ENCODE measurements at places on chromosomes 12 and 14.

- no peak for DNase-seq
Measured at GRCh38 chr14:68934066-68934465, 45.0 kb downstream of the ACTN1 start.

GRCh38 chr14:23638414-23639047 lies 2.4 kb downstream of the DHRS2 start:
- DNase-seq, result no peak

DNA sequence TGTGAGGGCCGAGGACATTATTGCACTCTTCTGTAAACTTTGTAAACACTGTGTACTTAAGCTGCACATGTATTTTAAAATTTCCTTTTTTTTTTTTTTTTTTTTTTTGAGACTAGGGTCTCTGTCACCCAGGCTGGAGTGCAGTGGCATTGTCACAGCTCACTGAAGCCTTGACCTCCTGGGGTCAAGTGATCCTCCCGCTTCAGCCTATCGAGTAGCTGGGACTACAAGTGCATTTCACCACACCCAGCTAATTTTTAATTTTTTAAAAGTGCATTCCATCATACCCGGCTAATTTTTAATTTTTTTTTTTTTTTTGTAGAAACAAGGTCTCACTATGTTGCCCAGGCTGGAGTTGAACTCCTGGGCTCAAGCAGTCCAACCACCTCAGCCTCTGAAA lies 42.4 kb downstream of the RASSF8 start:
- no peak for DNase-seq

DNA sequence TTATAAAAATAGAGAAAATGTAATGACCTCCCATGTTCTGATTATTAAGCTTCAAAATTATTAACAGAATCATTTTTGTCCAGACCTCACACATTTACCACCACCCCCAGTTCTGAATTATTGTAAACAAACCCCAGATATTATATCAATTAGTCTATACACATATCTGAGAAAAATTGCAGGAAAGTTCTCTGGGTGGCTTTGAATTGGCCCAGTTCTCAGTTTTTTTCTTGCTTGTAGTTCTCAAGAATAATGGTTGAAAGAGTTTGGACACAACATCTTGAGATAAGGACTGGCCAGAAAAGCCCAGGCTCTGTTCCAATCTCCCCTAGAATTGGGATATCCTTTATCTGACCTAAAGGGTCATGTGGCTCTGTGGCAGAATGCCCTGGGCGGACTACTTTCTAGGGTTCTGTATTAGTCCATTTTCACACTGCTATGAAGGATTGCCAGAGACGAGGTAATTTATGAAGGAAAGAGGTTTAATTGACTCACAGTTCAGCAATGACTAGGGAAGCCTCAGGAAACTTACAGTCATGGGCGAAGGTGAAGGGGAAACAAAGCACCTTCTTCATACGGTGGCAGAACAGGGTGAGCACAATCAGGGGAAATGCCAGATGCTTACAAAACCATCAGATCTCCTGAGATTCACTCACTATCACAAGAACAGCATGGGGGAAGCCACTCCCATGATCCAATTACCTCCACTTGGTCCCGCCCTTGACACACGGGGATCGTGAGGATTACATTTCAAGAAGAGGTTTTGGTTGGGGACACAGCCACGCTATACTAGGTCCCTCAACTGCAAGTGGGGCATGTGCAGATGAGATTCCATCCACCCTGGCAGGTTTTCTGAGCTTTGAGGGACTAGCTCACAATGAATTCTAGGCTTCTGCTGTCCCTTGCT lies 1504.6 kb upstream of the FLRT2 start:
- DNase-seq, result no peak

GRCh38 chr14:28542040-28542439 lies 224.5 kb upstream of the FOXG1 start:
- DNase-seq, result peak; percentile 83

- DNase-seq, result no peak
Measured at GRCh38 chr12:103887738-103888137, 42.5 kb upstream of the HSP90B1 start.

DNA sequence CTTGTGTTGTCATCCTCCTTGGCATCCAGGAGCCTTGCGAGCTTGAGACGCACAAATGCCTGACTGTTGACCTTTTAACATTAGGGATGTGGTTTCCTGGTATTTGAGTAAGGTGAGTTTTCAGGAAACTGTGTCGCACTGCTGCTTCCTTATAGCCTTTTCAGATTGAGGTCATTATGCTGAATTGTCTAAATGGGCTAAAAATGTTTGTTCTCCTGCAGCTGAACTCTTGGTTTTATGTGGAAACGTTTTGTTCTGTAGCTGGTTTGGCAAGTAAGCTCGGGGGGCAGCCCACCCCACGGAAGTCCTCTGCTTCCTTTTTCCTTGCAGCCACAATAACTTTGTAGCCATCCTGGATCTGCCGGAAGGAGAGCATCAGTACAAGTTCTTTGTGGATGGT lies 5.7 kb downstream of the PRKAB1 start:
- DNase-seq, result no peak

DNA sequence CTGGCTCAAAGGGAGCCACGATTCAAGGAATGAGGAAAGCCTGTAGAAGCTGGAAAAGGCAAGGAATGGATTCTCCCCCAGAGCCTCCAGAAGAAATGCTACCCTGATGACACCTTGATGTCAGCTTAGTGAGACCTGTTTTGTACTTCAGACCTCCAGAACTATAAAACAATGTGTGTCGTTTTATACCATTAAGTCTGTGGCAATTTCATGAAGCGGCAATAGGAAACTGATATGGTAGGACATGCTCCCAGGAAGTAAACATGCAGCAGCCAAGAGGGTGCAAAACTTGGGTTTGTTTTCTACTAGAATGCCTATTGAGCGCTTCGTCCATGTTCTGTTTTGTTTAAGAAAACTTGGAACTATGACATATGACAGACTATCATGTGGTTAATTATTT lies 2.5 kb upstream of the APOBEC1 start:
- DNase-seq, result no peak

- DNase-seq, result no peak
Measured at GRCh38 chr14:100472094-100472455, 115.1 kb downstream of the BEGAIN start.

- DNase-seq, result peak; percentile 13
Measured at GRCh38 chr12:106234449-106234848, 13.4 kb downstream of the CKAP4 start.

DNA sequence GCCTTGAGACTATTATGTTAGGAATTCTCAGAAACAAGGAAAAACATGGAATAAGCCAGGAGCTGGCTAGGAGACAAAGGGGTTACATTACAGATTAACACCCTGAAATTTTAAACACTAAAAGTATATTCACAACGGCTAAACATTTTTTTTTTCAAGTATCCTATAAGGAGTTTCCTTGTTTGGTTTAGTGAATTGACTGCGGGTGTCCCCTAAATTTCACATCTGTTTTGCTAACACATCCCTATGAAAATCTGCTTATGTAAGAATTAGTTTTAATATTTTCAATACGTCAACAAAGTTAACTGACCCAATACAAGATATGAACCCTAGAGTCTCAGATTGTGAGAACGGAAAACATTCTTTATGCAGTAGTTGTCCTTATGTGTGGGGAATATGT lies 19.0 kb downstream of the TAOK3 start:
- no peak for DNase-seq

DNA sequence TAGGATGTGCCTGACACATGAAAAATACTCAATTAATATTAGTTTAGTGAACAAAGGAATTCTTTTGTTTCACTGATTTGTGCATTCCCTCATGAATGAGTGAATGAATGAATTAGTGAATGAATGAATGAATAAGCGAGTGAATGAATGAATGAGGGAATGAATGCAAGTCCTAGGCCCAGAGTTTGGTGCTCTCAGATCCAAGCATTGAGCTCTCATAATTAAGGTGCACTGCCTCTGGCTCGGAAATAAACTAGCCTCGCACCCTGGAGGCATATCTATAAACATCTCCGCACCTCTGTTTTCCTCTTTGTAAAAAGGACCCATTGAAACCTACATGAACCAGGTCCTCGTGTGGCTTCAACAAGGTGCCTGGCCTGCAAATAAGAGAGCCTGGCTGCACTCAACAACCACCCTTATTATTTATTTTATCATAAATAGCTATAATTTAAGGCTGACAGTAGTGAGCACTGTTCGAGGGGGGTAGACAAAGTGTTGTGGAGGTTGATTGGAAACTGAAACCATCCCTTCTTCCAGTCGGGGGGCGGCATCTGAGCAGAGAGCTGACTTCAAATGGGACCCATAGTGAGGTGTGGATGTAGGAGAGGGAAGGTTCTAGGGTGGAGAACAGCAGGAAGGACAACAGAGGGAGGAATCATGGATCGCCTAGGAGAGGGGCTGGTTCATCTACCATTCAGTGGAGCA lies 316.8 kb downstream of the BCL11B start:
- no peak for DNase-seq

DNA sequence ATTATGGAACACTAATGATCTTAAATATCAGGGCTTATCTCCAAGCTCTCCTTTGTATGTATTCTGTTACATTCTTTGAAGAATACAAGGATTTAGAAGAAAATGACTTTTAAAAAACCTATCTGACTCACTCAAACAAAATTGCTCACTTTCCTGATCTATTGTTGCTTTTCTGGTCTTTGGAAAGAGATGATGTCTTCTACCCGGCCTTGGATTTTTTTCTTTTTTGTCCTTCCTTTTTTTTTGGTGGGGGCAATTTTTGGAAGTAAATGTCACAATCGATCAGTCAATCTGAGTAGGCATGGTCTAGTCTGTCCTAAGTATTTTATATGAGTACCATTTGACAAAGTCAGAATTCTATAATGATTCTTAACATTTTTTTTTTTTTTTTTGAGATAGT lies 10.5 kb upstream of the CALM1 start:
- no peak for DNase-seq

DNA sequence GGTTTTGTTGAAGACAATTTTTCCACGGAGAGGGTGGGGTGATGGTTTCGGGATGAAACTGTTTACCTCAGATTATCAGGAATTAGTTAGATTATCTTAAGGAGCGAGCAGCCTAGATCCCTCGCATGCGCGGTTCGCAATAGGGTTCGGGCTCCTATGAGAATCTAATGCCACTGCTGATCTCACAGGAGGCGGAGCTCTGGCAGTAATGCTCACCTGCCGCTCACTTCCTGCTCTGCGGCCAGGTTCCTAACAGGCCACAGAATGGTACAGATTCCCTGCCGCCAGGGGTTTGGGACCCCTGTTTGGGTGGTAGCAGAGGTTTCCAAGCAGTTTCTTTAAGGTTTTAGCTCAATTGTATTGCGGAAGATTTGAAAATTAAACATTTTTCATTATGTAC lies 439.8 kb upstream of the OR4E1 start:
- no peak for DNase-seq

DNA sequence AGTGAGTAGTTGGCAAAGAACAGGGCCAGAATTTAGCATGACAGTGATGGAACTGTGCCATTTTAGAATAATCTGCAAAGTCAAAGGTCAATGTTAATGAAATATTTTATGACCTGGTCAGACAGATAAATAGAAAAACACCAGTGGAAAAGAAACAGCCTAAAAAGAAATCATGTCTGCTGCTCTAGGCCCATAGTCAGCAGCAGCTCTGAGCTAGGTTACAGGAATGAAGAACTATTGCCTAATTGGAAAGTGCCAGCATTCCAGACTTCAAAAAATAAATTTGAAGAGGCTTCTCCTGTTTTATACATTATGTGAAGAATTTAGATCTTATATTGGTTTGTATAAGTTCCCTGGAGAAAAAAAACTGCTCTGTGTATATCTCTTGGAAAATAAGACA lies 9.8 kb downstream of the NPC2 start:
- DNase-seq, result no peak

DNA sequence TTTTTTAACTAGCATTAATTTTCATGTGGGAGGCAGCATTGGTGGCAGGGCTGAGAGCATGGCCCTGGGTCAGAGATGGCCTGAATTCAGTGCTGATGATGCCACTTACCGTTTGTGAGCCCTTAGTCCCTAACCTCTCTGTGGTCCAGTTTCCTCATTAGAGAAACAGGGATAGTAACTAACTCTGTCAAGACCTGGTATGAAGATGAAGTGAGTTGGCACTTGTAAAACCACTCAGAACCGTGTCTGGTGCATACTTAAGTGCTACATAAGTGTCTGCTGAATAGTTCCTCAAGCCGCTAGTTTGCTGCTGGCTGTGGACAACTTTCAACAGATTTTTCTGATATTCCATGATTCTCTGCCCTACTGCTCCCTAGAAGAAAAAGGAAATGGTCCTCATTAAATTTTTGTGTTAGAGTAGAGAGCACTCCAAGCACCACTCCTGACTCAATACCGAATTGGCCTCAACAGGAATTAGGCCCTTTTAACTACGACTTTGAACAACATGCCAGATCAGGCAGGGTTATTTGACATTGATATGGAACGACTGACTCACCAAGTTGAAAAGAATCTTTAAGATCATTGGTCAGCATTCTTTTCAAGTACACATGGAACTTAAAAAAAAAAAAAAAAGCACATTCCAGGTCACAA lies 250.2 kb downstream of the ANO2 start:
- no peak for DNase-seq

DNA sequence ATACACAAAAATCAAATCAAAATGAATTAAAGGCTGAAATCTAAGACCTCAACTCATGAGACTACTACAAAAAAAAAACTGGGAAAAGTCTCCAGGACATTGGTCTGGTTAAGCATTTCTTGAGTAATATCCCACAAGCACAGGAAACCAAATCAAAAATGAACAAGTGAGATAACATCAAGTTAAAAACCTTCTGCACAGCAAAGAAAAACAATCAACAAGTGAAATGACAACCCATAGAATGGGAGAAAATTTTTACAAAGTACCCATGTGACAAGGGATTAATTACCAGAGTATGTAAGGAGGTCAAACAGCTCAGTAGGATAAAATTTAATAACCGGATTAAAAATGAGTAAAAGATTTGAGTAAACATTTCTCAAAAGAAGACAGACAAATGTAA lies 338.7 kb downstream of the SLC16A7 start:
- no peak for DNase-seq

- DNase-seq, result no peak
Measured at GRCh38 chr12:93653079-93653478, 24.1 kb upstream of the CRADD start.

DNA sequence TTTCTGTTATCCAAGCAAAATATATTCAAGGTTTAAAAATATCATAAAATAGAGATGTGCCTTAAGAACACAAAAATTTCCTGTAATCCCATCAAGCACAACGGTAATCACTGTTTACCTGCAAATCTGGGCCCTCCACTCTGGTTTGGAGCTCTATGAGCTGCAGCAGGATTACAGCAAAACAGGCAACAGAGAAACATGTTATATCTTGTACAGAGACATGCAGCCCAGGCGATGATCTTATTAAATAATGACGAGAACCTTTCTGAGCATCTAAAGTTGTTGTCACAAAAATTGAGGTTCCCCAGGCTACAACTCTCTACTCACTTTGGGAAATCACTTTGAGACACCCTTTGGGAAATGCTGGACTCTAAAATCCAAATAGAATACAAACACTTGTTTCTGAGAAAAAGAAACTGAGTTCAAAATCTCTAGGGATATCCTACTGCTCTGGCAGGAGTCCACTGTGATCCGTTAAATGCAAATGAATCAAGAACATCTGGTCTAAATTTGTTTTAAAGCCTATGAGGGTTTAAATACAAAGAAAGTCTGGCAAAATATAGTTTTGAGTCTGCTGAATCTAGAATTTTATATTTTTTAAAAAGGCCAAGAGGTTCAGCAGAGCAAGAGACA lies 36.3 kb downstream of the STON2 start:
- DNase-seq, result no peak
